ENCODE measurements at places on chromosomes 12 and 14. TPM values are rescaled to one million over a fixed set of nuclear protein-coding genes. Genes with fewer than 3 reads are reported as not detected.

DNA sequence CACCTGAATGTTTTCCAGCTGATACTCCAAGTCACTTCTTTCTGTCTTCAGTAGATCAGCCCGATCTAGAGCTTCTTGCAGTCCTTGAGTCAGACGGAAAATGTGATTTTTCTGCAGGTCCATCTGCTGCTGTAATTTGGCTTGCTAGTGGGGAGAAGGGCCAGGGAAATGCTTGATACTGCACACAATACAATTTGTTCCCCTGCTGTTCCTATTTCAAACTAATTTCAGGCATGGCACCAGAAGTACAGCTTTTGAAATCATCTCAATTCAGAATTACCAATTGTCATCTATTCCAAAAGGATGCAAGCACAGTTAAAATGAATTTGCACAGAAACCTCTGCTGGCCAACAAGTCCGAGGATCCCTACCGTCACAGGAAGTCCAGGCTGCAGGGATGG lies 53.4 kb downstream of the PRKAB1 start:
- DNase-seq: no peak

DNA sequence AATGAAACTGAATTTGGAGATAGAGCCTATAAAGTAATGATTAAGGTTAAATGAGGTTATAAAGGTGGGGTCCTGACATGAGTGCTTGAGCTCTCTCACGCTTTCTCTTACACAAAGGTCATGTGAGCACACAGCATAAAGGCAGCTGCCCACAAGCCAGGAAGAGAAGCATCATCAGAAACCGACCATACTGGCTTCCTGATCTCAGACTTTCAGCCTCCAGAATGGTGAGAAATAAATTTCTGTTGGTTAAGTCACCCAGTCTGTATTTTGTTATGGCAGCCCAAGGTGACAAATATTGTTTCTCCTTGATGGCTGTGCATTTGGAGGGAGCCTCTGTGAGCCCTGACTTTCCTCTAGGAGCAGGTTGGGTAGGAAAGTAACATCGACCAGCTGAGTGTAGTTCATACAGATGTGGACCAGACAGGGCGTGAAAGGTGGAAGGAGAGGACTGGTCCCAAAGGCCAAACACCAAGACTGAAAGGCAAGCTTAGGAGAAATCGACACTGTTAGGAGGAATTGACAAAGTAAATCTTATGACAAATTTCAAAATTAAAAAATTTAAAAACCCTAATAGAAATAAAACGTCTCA lies 97.6 kb upstream of the SLC38A2 start:
- no peak for DNase-seq

Gene DCN
- total RNA-seq: 35.6 TPM

Gene CARMIL3
- 0.05 TPM for total RNA-seq

Gene TSPAN19
- under 0.01 TPM for total RNA-seq

- DNase-seq: peak; percentile 6
Observed at GRCh38 chr14:39055786-39056474, 47.1 kb downstream of the SEC23A start.

- DNase-seq: peak; percentile 67
Observed at GRCh38 chr12:27627123-27627852, 69.0 kb upstream of the REP15 start.

GRCh38 chr12:110312581-110313360 lies 31.7 kb downstream of the ATP2A2 start:
- peak; percentile 87 for DNase-seq

GRCh38 chr14:99524091-99524661 lies 43.0 kb downstream of the CCNK start:
- peak; percentile 40 for DNase-seq

Gene INTS13
- total RNA-seq: 42.8 TPM

DNA sequence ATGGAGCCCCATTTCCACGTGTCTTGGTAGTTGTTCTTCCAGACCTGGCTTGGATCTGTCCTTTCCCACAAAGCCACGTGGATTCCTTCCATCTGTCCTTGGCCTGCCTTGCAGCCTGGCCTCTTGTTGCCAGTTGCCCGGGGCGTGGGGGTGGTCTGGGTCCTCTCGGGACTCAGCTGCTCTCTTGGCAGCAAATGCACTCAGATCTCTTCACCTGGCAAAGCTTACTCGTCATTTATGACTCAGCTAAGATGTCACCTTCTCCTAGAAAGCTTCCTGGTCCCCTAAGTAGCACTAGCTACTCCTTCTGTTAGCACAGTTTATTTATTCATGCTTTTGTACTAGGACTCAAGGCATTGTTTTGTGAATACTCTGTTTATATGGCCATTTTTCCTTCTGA lies 13.6 kb downstream of the PLEKHG3 start:
- no peak for DNase-seq

- DNase-seq: peak; percentile 30
Observed at GRCh38 chr12:121711361-121712189, 977 bp upstream of the TMEM120B start.

DNA sequence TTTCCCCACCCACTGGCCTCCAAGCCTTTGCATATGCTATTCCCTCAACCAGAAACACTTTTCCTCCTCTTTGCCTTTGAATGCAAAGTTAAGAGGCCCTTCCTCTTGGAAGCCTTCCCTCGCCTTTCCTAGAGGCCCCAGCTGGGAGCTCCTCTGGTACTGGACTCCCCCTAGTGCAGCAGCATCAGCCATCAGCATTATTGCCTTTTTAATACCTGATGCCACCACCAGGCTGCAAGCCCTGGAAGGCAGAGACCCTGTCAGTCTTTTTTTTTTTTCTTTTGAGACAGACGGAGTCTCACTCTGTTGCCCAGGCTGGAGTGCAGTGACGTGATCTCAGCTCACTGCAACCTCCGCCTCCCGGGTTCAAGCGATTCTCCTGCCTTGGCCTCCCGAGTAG lies 19.1 kb upstream of the PLA2G1B start:
- DNase-seq: no peak

- DNase-seq: no peak
Observed at GRCh38 chr14:60350366-60350720, 101.3 kb downstream of the PPM1A start.

Gene RD3L
- not detected for total RNA-seq

Gene PPP4R4
- not detected for total RNA-seq

Gene NELL2
- total RNA-seq: 0.51 TPM

DNA sequence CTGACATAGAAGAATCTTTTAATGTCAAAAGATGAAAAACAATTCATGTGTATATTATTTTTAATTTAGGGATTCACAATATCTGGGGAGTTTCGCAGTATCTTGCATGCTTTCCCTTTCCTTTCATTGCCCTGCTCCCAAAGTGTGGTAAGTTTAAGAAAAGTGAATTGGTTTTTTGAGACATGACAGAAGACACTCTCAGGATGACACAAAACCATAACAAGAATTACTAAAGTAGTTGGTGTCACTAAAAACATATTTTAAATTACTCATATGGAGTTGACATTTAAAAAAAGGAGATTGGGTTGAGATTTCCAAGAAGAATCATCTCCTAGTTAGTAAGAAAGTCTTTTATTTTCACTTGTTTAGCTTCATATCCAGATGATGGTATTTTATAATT lies 5.1 kb upstream of the PCNX1 start:
- DNase-seq: no peak

DNA sequence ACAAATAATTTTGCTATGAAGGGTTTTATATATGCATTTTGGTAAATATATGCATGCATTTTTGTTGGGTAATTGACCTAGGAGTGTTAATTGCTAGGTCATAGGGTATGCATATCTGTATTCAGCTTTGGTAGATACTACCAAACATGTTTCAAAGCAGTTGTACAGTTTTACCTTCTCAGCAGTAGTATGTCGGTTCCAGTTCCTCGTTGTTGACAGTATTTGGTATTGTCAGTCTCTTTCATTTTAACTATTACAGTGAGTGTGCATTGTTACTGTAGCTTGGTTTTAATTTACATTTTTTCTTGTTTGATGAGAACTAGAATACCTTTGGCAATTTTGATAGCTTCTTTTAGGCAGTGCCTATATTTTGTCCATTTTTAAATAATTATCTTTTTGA lies 98.9 kb downstream of the ARID2 start:
- DNase-seq: no peak

GRCh38 chr12:40054555-40055227 lies 51.2 kb downstream of the SLC2A13 start:
- no peak for DNase-seq

- DNase-seq: no peak
Observed at GRCh38 chr12:13039328-13039956, 4.7 kb upstream of the FAM234B start.

Gene RNASE12
- total RNA-seq: not detected

DNA sequence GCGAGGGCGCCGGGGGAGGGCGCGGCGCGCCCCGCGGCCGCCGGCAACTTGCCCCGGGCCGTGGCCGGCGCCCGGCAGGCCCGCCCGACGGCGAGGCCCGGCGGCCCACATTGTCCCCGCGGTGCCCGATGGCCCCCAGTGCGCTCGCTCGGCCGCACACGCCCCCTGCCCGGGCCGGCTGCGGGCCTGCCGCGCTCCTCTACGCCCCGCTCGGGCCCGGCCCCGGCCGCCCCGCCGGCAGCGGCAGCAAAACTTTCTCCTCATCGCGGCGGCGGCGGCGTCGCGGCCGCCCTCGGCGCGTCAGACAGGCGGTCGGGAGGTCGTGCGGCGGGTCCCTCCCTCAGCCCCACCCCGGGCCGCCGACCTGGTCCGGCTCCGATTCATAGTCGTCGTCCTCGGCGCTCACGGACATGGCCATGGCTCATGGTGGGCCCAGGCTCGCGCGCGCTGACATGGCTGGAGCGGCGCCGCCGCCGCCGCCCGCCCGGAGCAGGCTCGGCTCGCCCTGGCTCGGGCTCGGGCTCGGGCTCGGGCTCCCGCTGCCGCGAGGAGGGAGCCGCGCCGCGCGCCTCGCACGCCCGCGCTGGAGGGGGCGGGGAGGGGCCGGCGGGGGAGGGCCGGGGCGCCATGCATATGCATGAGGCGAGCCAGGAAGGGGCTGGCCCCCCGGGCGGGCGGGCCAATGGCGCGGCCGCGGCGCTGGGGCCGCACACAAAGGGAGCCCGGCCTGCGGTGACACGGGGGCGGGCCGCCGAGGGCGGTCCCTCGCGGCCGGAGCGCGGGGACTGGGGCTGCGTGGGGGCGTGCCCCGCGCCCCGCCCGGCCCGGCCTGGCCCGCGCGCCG lies 67.1 kb downstream of the RNF34 start:
- peak; percentile 91 for DNase-seq

Gene HOXC9
- 0.68 TPM for total RNA-seq

DNA sequence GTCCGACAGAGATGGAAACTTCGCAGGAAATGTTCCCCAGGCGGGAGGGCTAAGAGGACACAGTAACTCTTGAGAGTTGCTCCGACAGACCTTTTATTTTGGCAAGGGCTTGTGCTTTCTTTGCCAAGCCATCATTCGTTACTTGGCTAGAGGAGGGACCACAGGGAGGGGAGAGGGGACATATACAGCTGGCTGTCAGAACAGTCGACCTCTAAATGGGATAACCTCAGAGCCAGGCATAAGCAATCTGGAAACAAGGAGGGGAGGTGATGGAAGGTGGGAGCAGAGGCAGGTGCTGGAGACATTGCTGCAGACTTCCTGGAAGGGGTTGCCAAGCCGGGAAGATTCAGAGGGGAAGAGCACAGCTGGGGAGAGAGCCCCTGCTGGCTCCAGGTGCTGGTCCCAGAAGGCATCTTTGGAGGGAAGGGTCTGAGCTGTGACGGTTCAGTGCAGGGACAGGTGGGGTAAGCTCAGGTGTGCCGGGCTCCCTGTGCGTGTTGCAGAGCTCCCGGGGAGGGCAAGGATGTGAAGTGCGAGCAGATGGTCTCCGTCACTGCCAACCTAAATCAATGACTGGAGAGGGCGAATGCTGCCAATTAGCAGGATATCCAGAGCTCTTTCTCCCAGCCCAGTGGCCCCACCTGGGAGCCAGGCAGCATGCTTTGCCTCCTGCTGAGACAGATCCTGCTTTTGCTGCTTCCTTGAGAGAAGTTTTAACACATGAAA lies 50.1 kb downstream of the CHST11 start:
- DNase-seq: no peak

- DNase-seq: no peak
Observed at GRCh38 chr12:45289245-45290215, 73.6 kb downstream of the ANO6 start.

DNA sequence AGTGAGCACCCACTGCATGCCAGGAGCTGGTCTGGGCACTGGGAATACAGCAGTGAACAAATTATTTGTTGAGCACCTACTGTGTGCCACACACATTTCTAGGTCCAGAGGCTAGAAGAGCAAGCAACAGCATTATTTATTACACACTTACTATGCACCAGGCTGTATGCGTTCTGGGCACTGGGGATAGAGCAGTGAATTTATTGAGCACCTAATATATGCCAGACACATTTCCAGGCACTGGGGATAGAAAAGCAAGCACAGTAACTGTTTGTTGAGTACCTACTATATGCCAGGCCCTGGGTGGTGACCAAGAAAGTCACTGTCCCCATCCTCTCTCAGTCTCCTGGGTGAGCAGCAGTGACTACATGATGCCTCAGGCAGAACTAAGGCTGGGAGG lies 107.5 kb upstream of the NCOR2 start:
- DNase-seq: no peak

DNA sequence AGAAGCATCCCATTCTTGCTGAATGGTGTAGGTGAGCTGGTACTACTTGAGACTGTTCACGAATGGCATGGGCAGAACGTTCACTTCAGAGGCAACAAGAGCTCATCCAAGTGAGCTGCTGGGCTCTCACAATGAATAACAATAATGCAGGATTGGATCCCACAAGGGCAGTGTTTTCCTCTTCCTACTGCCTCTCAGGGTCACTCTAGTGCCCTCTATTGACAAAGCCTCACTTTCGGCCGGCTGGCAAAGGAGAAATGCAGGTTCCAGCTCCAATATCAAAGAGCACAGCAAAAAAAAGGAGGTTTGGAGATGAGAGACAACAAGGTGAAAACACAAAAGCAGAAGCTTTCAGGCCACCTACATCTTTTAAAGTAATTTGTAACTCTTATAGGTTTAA lies 74.6 kb upstream of the MYF6 start:
- DNase-seq: peak; percentile 5

Gene PRPH
- total RNA-seq: not detected

DNA sequence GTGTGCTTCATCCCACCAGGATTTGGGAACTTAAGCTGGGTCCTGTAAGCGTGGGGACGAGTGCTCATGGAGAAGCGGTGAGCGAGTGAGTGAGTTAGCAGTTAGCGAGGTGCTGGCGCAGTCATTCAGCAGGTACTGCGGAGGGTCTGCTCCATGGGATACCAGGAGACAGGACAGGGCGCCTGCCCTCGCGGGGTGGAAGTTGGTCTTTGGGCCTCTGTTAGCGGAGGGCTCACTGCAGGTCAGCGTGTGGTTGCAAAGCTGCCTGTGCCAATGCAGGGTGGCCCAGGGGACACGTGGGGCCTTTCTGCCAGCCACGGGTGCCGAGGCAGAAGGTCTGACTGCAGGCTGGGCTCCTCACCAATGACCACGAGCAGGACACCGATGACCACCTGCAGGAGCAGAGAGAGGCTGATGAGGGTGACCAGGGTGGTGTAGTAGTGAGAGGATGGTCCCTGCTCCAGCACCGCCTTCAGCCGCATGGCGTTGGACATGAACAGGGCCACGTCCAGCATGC lies 97.6 kb downstream of the NINJ2 start:
- no peak for DNase-seq

Gene AHSA1
- 187 TPM for total RNA-seq

Gene PZP
- total RNA-seq: 2.4 TPM

Gene TAS2R10
- total RNA-seq: 0.17 TPM

Gene FOXN4
- total RNA-seq: not detected

Gene ARMH4
- 2.0 TPM for total RNA-seq
